Foreskin melanocyte (primary cell): ENCODE measurements at places on chromosomes 1 and 21.

DNA sequence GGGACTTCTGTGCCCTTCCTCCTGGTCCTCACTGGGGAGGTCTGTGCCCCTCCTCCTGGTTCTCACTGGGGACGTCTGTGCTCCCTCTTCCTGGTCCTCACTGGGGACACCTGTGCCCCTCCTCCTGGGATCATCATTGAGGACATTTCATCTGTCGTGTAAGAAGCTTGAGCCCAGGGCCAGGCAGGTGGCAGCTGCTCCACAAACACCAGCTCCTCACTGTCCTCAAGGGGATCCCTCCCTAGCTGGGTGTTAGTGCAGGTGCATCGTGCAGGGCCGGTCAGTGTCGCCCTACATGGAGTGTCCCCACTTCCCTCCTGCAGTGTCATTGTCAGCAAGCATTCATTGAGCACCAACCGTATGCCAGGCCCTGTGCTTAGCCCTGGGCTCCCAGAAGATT is 312.7 kb downstream of the PTPRU start:
- DNase-seq, result no peak

GRCh38 chr1:194355488-194356106 is 1169.2 kb upstream of the B3GALT2 start:
- DNase-seq, result no peak

GRCh38 chr1:23371987-23372880 is 2.6 kb upstream of the ZNF436 start:
- no peak for DNase-seq

GRCh38 chr1:231315887-231316286 is 21.8 kb downstream of the EXOC8 start:
- peak; percentile 32 for DNase-seq

DNA sequence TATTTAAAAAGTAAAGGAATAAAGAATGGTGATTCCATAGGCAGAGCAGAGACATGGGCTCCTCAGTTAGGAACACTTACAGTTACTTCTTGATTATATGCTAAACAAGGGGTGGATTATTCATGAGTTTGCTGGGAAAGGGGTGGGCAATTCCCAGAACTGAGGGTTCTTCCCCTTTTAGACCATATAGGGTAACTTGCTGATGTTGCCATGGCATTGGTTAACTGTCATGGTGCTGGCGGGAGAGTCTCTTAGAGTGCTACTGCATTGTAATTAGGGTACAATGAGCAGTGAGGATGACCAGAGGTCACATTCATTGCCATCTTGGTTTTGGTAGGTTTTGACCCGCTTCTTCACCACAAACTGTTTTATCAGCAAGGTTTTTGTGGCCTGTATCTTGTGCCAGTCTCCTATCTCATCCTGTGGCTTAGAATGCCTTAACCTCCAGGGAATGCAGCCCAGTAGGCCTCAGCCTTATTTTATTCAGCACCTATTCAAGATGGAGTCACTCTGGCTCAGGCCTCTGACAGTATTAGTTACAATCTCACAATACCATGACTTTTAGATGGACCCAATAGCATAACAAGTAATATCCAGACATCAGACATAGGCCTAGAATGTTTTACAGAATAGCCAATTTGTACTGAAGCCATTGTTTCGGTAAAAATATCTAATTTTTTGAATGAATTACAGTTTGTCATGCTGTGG is 106.8 kb downstream of the ZBTB18 start:
- no peak for DNase-seq

- DNase-seq, result no peak
Measured at GRCh38 chr1:228198977-228199590, 8.8 kb upstream of the OBSCN start.

DNA sequence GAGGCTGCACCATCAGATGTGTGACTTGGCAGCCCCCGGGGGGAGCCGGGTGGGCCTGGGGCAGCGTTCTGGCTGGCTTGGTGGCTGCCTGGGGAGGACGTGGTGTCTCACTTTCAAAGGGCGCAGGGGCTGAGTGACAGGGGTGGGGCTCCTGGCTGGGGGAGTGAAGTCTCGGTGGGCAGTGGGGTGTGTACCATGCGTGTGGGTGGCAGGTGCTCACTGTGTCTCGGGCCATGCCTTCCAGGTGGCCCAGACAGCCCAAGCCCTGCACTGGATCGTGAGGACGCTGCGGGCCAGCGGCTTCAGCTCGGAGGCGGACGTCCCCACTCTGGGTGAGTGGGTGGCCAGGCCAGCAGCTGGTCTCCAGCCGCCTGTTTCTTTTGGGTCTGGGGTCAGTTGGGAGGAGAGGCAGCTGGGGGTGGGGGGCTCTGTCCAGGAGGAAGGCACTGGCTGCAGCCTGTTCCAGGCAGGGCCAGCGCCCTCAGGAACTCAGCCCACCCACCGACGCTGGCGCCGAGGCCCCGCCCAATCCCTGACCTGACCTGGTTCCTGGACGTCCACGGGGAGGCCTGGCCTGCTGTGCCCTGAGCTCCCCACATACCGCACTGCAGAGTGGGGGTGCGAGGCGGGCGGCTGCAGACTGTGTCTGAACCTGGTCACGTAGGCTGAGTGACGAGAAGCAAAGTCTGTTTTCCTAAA is 30.6 kb upstream of the LRRC3 start:
- no peak for DNase-seq

GRCh38 chr1:64645735-64646134 is 99.1 kb upstream of the RAVER2 start:
- no peak for DNase-seq

GRCh38 chr21:17045214-17045853 is 467.5 kb upstream of the CXADR start:
- peak; percentile 15 for DNase-seq

- no peak for DNase-seq
Measured at GRCh38 chr1:197515421-197515820, 247.4 kb downstream of the CRB1 start.

DNA sequence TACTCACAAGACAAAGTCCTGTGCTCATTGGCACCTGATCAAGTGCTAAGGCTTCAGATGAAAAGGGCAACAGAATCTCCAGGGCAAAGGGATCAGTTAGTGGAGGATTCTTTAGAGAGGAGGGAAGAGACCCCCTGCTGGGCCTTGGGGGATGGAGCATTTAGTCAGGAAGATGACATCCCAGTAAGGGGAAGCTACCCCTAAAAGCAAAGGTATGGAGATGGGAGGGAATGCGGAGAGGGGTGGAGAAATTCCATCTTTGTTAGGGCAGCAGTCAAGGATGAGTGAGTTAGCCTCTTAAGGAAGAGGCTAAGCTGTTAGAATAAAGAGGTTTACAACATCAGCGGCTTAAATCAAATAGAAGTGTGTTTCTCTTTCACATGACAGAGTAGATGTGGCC is 67.4 kb downstream of the ST6GALNAC3 start:
- no peak for DNase-seq

GRCh38 chr1:64511044-64511443 is 41.1 kb downstream of the CACHD1 start:
- DNase-seq, result no peak

DNA sequence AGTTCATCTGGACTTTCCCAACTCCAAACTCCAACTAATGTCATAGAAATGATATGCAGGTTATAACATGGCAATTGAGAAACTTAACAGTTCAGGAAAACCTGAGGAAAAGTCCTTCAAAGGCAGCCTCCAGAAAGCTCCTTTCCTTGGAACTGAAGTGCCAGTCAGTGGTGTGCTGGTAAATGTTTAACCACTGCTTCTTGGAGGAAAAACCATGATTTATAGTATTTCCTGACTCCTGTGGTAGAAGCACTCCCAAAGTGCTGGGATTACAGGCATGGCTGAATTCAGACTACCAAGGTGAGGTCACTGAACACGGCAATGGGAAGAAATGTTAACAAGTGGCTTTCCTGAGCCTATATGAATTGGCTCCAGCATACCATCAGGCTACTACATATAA is 26.7 kb upstream of the ZNHIT6 start:
- DNase-seq, result no peak

DNA sequence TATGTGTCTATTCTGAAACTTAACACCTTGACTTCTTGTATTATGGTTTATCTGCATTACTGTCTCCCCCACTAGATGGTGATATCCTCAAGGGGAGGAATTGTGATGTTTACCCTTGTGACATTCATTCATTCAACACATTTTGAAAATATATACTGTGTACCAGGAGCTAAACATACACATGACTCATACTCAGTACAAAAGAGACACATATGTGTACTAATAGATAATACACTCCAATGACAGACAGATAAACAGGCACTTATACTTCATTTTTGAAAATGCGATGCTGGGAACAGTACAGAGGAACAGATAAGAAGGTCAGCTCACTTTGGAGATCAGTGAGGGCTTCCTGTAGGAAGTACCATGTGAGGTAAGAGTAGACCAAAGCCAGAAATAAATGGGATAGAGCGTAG is 8.9 kb upstream of the RAB3GAP2 start:
- peak; percentile 41 for DNase-seq

GRCh38 chr1:216528816-216529215 is 105.6 kb upstream of the USH2A start:
- DNase-seq, result no peak

DNA sequence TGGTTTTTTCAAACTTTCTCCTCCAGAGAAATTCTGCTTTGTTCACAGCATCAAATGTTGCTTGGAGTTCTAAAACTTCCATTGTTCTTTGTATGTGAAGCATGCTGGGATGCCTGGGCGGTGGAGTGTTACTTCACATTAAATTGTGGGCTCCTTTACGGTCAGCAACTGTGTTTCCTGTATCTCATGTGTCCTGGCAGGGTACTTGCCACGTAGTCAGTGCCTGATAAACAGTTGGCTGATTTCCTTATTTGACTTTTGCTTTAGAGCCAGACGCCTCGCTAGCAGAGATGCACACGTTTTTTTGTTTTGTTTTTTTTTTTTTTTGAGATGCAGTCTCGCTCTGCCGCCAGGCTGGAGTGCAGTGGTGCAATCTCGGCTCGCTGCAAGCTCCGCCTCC is 96.7 kb downstream of the UCK2 start:
- no peak for DNase-seq

GRCh38 chr21:42346866-42347600 is 3.8 kb downstream of the TFF2 start:
- no peak for DNase-seq

- no peak for DNase-seq
Measured at GRCh38 chr21:42039470-42039901, 29.3 kb upstream of the ZBTB21 start.

DNA sequence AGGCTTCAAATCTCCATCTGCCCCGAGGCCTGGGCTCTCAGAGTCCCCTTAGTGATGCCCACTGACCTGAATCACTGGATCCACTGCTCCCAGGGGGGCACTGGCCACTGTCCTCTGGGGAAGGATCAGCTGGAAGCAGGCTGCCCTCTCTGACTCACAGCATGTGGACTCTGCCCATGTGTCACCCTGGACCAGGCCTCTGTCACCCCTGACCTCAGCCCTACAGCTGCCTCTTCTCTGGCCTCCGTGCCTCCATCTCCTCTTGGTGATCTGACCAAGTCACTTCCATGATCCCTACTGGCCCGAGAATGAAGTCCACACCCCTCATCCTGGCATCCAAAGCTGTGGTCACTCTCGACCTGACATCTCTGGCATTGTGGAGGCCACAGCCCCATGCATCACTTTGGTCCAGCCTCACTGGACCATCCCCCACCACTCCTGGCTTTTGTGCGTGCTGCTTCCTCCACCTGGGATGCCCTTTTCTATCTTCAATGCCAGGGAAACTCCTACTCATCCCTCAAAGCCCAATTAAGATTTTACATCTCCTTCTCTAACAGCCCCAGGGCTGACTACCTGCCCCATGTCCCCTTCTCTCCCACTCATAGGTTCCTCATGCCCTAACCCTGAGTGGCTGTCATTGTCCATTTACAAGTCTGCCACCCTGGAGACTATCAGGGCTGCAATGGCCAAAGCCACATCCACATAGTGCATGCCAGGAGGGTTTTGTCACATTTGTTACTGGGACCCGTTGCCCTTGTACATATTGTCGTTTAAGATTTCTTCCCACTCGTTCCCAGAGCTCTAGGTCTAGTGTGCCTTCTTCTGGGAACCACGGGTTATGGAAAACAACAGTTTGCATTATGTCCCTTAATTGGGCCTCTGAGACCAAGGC is 685.0 kb downstream of the MATN1 start:
- DNase-seq, result no peak

DNA sequence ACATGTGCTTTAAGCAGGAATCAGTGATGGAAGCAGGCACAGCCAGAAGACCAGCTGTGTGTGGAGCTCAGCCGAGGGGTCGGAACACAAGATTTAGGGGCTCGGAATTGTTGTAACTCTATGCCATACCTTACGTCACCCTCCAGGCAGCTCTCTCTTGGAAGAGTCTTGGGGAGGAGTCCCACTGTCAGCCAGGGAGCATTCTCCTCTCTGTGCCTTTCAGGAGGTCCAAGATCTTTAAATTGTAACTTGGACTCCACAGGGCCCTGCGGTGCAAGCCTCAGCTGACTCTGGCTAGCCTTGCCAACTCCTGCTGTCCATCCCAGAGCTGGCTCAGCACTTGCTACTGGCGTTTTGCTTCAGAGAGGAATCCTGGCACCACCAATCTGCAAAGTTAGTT is 26.4 kb upstream of the ROR1 start:
- DNase-seq, result no peak

DNA sequence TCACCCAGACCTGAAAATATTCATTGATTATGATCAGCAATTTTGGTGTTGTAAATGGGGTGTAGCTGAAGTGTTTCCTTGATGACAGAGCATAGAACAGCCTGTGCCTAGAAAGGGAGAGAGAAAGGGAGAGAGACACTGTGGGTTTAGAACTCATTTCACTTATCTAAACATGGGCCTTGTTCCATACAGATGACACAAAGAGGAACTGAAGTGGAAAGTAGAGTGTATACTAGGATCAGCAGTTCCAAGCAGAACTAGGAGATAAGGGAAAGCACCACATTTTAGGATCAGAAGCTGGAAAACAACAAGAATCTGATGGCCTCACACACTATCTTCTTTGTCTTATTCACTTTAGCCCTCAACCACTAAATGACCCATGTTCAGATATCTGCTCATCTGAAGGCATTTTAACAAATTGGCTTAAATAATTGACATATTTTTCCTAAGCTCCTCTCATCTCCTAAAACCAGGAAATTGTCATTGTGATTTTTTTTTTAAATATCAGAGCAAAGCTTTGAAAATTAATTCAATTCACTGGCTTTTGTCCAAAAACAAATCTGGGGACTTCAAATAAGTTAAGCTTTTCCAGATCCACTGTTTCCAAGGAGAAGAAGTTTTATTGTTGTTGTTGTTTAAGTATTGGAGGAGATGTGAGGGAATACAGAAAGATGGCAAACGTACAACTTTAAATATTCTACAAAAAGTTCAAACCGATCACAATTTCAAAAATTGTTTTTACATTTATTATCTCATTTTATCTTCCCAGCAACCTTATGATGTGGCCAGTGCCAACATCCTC is 103.8 kb downstream of the LYPLAL1 start:
- peak; percentile 63 for DNase-seq

- DNase-seq, result no peak
Measured at GRCh38 chr1:226532553-226532952, 16.0 kb upstream of the STUM start.

- peak; percentile 9 for DNase-seq
Measured at GRCh38 chr1:71522721-71523120, 441.9 kb upstream of the ZRANB2 start.

DNA sequence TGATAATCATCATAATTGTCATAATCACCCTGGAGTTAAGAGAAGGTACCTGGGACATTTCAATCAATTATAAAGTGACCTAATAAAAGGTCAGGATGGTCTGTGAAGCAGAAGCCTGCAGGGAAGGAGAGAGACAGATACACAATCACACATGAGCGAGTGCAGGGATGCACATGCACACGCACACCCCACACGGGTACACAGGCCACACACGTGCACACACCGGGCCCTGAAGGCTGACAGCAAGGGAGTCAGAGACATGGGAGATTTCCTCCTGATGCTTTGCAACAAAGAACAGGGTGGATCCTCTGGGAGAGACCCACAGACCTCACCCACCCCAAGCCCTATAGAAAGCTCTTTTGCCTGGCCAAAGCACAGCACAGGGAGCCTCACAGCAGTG is 82.3 kb upstream of the ZC3H12A start:
- no peak for DNase-seq

GRCh38 chr1:225413708-225414375 is 14.0 kb downstream of the LBR start:
- no peak for DNase-seq
